ENCODE measurements at places on chromosomes 16 and 17.

DNA sequence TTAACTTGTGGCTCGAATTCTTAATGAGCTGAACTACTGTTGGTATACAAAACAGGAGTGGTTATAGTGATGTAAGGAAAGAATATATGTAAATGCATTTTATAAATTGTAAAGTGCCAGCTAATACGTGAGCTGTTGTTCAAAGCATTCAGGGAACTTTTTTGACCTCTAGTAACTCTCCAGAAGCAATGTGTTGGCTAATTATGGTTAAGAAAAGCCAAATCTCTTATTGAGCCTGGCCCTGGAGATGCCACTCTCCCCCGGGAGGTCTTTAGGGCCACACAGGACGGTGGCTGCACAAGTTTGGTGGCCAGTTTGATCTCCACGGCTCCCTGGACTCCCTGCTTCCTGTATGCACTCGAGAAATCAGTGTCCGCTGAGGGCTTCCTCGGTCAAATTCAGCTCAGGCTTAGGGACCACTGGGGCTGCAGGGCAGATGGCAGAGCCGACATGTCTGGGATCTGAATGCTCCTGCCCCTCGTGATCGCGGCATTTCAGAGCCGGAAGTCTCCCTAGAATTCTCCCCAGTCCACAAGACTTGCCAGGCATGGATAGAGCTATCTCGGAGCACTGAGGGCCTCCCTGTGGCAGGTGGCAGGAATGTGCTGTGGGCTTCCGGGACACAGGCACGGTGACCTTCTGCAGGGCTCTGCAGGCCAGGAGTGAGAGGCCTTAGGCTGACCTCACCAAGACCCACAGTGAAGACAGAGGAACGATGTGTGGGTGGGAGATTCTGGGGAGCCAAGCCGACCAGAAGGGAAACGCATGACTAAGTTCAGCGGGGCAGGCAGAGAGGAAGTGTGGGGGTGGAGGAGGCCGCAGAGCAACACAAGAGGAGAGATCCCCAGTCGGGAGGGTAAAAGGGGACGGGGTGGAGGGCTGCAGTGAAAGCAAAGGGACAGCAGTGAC lies 18.6 kb upstream of the PITPNM3 start:
- DNase-seq: no peak

DNA sequence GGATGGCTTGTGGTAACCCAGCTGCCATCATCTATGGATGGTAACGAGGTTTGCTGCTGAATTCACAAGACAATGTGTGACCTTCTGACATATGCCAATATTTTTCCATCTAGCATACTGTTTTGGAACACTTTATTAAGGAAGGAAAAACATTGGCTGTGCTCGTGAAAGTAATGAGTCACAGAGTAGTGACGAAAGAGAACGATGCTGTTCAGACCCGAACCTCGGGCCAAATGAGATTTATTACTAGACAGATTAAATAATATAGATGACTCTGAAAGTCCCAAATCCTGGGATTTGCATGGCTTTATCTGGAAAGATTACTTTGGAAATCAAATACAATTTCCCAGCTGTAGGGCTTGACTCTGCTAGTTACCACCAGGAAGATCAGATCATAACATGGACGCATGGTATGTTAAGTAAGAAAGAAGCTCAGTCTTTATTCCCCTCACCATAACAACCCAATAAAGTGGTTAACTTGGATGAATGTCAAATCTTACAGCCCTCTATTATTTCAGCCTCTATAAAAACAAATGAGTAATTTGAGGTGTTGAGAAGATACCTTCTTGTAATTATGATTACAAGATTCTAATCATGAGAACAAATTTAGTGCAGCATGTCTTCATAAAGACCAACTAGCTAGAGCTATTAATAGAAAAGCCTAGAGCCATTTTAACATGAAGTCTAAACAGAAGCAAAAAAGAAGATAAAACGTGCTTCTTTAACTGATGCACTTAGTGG lies 32.6 kb downstream of the ERN1 start:
- DNase-seq: no peak

DNA sequence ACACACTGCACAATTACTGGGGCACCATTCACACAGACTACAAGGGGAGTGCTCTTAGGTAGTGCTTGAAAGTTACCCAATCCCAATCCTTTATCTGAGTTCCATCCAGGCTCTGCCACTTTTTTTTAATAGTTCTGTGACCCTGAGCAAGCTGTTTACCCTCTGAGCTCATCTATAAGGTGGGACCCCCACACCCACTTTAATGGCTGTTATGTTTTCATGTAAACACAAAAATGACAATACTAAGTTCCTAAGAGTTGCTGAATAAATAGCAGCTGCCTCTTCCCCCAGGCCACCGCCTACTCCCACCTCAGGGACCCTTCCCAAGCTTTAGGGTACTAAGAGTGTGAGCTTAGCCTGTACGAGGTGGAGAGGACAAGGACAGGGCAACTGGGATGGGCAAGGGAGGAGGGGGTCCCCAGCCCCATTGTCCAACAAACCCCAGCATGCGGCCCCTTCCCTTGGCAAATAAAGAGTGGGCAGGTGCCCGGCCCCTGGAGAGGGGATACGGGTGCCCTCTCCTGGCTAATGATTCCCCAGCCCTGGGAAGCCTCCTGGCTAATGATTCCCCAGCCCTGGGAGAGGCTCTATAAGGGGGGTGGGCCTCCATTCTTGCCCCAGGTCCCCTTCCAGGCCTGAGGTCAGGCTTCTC lies 14.6 kb downstream of the SLC13A2 start:
- no peak for DNase-seq

GRCh38 chr17:80942423-80943345 lies 49.0 kb upstream of the CHMP6 start:
- DNase-seq: no peak

- no peak for DNase-seq
Measured at GRCh38 chr16:48444574-48444973, 59.4 kb upstream of the SIAH1 start.

- DNase-seq: no peak
Measured at GRCh38 chr17:15909481-15909991, 35.4 kb upstream of the ADORA2B start.

DNA sequence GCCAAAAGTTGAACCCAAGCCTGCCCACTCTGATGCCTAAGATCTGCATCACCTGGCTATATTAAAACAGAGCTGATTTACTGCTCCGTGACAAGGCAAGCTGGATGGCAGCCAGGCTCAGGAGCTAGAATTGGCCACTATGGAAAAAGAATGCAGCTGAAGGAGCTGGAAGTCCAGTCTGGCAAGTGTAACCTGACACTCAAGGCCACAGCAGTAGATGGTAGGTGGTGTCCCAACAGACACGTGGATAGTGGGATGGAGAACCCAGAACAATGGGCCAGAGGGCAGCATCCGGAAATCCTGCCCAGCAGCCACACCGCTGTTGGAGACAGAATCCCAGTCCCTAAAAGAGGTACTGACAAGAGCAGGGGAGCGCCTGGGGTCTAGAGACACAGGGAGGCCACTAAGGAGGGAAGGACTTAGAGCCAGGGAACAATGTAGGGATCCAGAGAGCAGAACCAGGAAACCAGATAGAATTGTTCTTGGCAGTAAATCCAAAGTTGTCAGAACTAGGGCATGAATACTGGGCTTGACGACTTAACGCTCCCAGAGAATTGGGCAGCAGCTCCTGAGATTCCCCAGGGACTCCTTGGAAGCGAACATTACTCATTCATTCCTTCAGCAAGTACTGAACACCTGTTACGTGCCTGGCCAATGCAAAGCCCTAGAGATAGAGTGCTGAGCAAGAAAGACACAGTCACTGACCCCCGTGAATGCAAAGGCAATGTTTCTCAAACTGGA lies 85.7 kb downstream of the CDYL2 start:
- no peak for DNase-seq

DNA sequence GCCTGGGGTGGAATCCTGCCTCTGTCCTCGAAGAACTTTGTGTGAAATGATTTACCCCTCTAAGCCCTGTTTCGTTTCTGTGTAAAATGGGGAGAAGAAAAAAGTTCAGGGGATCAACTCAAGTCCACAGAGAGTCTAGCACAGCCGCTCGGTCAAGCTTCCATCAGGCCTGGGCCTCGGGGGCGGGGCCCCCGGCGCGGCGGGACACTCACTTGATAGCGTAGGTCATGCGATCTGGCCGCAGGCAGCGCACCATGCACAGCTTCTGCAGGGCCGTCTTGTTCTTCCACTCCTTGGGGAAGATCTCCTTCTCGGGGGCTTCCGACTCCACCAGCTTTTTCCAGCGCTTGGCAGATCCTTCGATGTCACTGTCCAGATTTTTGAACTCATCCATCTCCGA lies 65.9 kb downstream of the PGS1 start:
- no peak for DNase-seq

DNA sequence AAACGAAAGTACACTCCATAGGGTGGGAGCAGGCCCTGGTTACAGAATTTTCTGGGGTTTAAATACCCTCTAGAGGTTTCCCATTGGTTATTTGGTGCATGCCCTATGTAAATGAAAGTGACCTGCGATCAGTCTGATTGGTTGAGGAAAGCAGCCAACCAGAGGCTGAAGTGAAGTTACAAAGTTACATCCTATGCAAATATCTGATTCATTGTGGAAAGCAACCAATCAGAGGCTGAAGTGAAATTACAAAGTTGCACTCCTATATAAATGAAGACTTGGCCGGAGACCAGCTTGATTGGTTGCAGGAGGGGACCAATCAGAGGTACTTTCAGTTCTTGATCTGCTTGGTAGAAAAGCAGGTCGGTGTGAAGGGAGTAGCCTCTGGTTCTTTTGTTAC lies 24.4 kb downstream of the NAA60 start:
- no peak for DNase-seq

DNA sequence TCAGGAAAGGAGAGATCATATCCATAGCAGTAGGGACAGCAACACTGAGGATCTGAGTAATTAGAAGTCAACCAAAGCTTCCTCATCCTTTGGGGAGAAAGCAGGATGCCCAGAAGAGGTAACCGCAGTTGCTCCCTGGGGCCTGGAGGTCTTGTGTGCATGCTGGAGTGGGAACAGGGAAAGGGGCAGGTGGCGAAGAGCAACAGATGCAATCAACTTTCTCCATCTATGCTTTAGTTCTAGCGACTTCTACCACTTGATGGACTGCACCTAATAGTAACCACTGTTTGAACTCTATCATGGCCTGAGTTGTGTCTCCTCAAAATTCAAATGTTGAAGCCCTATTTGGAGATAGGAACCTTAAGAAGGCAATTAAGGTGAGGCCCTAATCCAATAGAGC lies 503.8 kb downstream of the NPIPA7 start:
- DNase-seq: no peak

Measured in activated CD8-positive, alpha-beta memory T cell treated with anti-CD3 and anti-CD28 coated beads for 1 hour (primary cell).